ENCODE measurements at places on chromosomes 16 and 17.

GRCh38 chr16:20214401-20214800, 112.9 kb downstream of the GP2 start:
- DNase-seq, result no peak

GRCh38 chr16:83974475-83974874, 6.4 kb downstream of the NECAB2 start:
- no peak for DNase-seq

- DNase-seq, result no peak
Observed at GRCh38 chr16:68452176-68452575, 3.9 kb upstream of the SMPD3 start.

DNA sequence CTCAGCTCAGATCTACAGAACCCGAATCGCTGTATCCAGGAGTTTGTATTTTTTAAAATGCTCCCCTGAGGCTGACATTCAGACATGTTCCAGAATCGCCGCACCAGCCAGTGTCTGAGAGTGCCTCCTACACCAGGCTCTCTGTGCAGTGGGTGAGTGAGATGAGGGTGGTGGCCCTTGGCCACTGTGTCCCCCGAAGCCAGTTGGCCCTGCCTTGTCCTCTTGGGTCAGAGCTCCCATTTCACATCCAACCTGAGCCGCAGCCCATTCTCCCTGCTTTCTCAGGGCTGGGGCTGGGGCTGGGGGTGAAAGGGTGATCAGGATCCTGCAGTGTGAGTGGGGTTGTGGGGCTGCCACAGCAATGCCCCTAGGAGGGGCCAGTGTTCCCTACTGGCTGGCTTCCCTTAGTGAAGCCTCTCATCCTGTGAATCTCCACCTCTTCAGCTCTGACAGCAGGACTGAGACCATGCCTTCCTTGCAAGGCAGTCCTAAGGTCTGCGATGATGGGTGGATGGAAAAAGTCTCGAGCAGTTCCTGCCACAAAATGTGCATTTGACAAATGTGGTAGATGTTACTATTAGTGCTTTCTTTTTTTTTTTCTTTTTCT, 12.9 kb upstream of the MYCBPAP start:
- DNase-seq, result no peak

DNA sequence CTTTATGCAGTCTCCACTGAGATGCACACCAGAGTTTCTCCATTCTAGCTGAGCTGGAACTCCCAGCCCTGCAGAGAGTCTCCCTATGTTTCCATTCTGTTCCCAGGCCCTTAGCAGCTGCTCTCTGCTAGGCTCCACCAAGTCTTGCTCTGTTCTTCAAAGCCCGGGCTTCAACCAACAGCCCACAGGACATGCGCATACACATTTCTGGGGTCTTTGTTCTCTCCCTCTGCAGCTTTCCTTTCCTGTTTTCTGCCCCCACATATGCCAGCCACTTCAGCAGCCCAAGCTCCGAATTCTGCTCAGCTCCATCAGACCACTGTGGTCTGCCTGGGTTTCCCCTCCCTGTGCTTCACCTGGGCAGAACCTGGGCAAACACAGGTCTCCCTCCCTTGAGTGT, 205.9 kb downstream of the CBLN1 start:
- DNase-seq, result no peak
